ENCODE measurements at places on chromosomes 11 and 22.

GRCh38 chr11:40269865-40270264, 1189.6 kb downstream of the LRRC4C start:
- DNase-seq = no peak

- DNase-seq = no peak
These were observed 32.6 kb downstream of the APOL1 start for GRCh38 chr22:36285545-36285944.

DNA sequence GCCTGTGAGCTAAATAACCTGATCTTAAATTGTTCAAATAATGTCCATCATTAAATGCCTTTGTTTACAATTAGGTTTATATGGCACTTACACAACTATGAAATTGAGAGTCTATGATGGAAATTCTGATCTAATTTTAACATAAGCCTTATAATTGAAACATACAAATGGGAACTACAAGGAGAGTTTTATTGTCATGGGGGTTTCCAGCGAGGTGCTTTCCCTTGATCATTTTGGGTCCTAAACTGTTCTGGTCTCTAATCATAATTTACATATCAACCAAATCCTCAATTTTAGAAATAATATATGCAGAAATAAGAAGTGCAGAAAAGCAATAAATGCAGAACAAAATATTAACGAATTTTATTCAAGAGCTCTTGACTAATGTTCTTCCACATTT, 44.9 kb downstream of the RRAS2 start:
- no peak for DNase-seq

DNA sequence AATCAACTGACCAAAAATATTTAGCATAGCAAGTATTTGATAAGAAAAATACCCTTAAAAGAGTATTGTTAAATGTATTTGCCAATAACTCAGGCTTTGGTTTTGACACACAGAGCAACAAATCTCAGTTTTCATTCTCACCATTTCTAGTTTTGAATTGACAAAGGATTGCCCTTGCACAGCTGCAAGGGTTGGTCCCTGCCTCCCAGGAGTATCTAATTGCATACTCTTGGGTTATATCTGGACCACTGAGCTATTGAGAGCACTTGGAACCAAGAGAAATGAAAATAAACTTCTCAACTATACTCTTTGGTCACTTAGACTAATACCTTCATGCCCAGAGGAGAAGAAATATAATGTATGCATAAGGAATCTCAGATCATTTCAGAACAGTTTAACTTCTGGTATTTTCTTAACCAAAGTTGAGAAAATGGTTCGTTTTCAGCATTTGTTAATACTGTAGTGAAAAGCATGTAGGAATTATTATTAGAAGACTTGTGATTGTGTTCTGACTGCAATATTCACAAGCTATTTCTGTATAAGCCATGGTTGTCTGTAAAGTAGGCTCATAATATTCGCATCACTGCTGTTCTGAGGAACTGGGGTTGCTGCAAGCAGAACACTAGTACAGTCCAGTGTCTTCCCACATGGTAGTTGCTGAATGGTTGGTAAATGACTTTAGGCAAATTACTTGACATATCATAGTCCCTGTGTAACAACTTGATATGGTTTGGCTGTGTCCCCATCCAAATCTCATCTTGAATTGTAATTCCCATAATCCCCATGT, 7.9 kb downstream of the C2CD3 start:
- no peak for DNase-seq

GRCh38 chr11:11895672-11896071, 53.9 kb downstream of the USP47 start:
- DNase-seq = no peak

DNA sequence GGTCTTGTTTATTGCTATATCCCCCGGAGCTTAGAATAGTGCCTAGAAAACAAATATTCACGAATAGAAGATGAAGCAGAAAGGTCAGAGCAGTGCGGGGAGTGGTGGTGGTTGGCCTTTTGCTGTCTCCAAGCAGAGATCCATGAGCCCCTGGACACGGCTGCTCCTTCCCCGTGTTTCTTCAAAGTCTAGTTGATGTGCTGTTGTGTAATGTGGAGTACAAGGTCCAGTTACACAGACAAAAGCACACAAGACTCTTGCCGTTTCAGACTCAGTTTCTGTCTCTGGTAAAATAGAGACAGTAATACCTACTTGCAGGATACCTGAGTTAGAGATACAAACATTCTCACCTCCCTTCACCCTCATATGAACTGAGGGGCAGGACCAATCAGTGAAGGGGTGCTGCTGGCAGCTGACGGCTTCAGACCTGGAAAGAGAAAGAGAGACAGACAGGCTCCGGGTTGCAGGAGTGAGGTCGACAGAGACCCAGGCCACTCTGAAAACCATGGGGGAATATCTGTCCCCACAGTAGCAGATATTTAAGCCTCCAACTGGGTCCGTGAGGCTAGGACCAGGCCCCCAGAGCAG, 56.2 kb downstream of the RASSF10 start:
- no peak for DNase-seq

GRCh38 chr11:93225662-93226061, 27.9 kb upstream of the SLC36A4 start:
- DNase-seq = no peak

- DNase-seq = no peak
These were observed 20.3 kb upstream of the MICAL2 start for GRCh38 chr11:12090061-12090591.

- DNase-seq = peak; percentile 74
These were observed 61.0 kb upstream of the PLET1 start for GRCh38 chr11:112321501-112322172.

DNA sequence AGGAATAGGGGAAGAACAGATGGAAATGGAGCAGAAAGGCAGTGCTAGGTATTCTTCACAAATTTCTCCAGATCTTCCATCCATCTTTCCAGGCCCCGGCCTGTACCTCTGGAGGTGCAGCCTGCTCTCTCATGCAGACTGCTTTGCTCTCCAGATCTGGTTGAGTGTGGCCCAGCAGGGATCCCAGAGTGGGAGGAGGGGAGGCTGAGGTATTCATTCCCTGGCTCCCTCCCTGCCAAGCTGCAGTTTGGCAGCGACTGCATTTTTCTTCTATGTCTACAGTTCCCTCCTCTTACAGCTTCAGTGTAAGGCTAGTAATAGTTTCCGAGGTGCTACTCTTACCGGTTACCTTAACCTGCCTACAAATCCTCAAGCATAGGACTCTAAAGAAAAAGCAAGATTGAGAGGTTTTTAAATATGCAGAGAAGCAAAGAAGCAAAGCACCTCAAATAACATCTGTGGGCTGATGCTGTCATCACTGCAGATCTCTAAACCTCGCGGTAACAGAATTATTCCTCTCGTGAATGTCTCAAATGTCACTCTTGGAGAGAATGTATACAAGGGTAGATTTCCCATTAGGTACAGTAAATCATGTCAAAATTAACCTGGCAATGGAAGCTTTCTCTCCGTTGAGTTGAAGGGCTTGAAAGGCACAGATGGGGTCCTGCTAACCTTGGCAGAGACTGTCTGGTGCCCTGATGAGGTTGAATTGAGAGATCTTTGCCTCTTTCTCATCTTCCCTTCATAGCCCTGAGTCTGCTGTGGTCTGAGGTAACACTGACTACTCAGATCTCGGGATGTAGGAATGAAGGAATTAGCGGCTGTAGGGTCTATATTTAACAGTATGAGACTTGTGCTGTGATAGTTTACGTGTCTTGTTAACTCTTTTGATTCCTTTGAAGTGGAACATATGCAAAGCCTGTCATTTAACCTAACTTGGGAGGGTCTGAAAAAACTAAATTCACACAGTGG, 297.9 kb upstream of the C11orf87 start:
- no peak for DNase-seq

- peak; percentile 56 for DNase-seq
These were observed 561 bp downstream of the PGM2L1 start for GRCh38 chr11:74397501-74398243.

DNA sequence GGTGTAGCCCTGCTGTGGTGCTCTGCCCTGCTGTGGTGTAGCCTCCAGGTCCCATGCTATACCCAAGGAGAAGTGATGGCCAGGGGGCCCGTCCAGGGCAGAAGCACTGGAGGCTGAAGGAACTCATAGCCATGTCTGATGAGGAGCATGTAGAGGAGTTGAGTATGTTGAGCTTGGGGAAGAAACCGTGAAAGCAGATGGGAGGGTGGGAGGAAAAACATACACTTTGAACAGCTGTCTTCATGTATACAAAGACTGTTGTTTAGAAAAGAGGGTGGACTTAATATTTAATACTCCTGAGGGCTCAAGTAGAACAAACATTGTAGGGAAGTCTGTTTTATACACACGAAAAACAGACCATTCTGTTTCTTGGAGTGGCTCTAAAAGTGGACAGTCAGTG, 26.6 kb upstream of the TTC12 start:
- no peak for DNase-seq

DNA sequence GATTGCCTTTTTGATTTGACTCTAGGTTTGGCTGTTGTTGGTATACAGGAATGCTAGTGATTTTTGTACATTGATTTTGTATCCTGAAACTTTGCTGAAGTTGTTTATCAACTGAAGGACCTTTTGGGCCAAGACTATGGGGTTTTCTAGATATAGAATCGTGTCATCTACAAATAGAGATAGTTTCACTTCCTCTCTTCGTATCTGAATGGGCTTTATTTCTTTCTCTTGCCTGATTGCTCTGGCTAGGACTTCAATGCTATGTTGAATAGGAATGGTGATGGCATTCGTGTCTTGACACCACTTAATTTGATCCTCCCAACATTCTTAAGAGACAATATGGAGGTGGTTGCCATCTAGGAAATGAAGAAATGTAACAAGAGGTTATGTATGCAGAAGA, 388.1 kb upstream of the API5 start:
- no peak for DNase-seq

DNA sequence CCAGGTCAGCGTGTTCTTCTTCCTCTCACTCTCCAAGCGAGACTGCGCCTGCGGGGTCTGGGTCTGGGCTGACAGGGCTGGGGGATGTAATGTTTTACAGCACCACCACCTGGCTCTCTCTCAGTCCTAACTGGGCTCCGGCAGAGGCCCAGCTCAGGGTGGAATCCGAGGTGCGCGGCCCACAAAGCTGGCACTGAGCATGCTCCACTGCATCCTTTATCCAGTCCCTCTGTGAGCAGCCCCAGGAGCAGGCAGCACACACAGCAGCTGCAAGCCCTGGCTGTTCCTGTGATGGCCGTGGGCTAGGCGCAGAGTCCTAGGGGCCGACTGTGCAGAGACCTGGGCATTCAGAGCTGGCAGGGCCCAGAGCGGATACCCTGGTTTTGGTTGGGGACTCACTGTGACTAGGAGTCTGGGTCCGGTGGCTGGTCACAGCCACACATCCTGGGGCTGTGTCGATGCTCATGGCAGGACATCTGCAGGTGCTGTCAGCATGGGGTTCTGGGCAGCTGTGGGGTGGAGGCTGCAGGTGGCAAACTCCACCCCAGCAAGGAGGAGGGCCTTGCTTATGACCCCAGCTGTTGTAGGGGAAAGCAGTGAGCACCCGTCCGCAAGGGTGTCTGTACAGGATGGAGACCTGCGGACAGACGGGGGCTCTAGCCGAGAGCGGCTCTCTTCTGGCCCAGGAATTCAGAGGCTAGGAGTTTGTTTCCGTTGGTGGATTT, 4.0 kb downstream of the LRRC75B start:
- DNase-seq = no peak

DNA sequence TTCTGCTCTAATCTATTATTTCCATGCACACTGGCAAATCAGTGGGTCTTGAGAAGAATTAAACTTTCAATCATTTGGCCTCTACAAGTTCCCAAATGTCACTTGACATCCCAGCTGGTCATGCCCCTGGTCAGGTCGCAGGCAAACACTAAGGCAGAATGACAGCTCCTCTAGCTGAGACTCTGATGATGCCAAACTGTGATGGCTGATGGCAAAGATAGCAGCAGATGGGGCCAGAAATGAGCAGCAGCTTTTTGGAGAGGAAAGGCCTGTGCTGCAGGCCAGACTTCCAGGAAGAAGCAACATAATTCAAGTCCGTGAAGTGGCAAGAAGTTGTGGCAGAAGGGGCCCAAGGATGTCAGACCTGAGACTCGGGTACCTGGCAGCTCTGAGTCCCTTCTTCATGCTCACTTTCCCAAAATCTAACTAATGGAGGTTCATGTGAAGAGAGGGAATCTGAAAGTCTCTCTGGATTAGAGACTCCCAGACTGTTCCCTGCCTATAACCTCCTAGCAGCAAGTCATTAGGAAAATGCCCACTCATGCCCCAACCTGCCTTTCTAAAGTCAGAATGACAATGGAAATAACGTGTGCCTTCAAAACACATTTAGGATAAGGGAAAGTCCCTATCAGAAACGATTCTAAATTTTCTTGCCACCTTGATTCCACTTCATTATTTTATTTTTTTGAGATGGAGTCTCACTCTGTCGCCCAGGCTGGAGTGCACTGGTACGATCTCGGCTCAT, 9.4 kb upstream of the PMM1 start:
- no peak for DNase-seq

GRCh38 chr22:40178417-40179409, 988 bp downstream of the TNRC6B start:
- peak; percentile 10 for DNase-seq

GRCh38 chr22:37109242-37109917, at the start of gene TMPRSS6:
Gene TMPRSS6 (minus strand): TSS chr22:37109713. CDS start chr22:37103417, 6,296 bp downstream.
- DNase-seq = no peak

GRCh38 chr11:45665206-45665932, at the start of gene CHST1:
Gene CHST1 (minus strand): TSS chr11:45665622. CDS start chr11:45650923, 14,699 bp downstream.
- DNase-seq = peak; percentile 48

GRCh38 chr11:129731316-129731715, 84.3 kb upstream of the TMEM45B start:
- no peak for DNase-seq

DNA sequence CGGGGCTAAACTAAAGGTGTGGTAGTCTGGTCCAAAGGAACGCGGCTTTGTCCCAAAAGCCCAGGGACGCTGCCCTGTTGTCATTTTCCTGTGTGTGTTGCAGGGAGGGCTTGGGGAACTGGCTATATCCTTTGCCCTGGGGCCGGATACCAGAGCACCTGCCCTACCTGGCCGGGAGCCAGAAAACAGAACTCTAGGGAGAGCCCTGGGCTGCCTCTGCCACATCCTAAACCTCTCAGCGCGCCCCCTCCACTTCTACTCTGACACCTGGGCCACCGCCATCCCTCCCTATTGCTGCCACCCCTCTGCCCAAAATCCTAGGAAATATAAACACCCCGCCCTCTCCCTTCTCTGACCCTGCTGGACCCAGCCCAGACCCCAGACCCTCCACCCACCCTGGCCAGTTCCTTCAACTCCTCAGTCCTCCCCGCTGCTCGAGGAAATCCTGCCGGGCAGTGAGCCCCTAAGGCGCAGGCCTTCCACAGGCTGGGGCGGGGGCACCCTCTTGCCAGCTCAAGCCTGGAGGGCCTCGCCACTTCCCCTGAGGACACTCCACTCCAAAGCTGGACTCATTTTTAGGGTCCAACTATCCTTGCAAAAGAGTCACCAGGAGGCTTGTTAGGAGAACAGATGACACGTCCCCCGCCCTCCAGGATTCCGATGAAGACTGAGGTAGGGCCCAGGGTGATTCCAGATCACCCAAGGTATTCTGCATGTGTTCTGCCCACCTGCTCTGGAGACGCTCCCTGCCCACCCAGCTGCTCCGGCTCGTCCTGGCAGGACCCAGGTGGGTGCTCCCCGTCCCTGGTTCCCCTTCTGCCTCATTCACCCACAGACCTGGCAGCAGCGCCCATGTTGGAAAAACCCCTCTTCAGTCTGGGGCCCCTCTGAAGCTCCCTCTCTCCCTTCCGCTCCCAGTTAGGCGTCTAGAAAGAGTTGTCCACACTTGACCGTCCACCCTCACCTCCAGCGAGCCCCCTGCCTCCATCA, 12.2 kb downstream of the KCTD17 start:
- DNase-seq = no peak

GRCh38 chr11:34356913-34357700, 703 bp downstream of the ABTB2 start:
- no peak for DNase-seq
